Hematopoietic multipotent progenitor cell treated with erythropoietin and hydrocortisone succinate and interleukin-3 and kit ligand, for 6 days (in vitro differentiated cells): ENCODE measurements at places on chromosomes 3 and 15.

DNA sequence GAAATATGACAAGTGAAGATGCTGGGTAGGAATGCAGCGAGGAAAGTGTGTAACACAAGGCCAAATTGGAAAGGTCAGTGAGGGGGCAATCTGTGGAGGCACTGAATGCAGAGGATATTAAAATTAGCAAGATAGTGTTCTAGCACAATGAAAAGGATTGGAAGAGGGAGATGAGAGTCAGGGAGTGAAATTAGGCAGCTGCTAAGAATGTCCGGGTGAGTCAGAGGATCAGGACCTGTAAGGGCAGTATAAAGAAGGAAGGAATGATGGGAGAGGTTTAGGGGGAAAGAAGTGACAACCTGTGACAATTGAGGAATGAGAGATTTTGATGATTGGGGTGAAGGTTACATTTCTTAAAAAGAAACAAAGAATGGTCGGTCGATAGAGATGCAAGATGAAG is 103.5 kb downstream of the UBE3A start:
- no peak for DNase-seq

DNA sequence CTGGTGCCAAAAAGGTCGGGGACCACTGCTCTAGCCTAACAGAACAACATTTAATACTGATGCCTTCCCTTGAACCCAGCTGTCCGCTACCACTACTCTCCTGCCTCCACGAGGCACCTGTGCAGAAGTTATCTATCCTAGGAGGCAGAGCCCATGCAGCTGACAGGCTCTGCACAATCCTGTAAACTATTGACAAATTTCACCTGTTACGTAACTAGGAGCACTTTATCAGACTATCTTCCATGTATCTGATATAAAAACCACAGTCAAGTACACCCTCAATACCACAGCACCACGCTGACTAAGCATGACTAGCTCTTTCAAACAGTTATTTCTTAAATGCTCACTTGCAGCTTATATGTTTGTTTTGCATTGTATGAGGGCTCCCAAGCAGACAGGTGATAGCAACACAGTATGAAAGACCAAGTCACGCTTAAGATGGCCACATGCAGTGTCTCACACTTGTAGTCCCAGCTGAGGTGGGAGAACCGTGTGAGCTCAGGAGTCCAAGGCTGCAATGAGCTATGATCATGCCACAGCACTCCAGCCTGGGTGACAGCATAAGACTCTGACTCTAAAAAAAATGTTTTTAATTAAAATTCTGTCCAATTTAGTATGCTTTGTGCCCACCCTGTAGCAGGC is 4.5 kb upstream of the IL17RC start:
- peak; percentile 90 for DNase-seq

DNA sequence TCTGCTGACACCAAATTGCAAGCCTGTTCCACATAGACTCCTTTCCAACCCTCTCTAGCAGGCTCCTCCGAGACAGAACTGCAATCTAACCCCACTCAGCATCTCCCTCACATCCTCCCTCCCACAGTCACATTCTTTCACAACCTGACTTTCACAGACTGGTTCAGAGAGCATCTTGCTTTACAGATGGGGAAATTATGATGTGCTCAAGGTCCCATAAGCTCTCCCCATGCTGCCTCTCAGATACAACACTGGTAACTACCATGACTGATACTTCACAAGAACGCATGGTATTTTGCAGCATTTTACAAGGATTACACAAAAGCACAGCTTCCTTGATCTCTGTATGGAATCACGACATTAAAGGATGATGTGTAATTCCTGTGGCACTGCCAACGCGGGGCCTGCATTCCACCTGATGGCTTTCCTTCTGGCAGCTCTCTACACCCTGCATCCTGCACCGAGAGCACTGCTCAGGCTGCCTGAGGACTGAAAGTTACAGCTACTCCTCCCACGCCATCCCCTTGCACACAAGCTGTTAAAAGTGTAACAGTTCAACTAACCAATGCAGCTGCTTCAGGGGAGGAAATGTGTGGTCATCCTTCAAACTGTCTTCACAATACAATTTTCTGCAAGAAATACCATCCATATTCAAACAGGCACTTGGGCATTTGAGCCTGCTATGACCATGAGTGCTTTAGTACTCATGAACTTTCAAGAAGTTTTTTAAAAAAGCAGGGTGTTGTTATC is 27.6 kb downstream of the TBC1D2B start:
- peak; percentile 54 for DNase-seq

DNA sequence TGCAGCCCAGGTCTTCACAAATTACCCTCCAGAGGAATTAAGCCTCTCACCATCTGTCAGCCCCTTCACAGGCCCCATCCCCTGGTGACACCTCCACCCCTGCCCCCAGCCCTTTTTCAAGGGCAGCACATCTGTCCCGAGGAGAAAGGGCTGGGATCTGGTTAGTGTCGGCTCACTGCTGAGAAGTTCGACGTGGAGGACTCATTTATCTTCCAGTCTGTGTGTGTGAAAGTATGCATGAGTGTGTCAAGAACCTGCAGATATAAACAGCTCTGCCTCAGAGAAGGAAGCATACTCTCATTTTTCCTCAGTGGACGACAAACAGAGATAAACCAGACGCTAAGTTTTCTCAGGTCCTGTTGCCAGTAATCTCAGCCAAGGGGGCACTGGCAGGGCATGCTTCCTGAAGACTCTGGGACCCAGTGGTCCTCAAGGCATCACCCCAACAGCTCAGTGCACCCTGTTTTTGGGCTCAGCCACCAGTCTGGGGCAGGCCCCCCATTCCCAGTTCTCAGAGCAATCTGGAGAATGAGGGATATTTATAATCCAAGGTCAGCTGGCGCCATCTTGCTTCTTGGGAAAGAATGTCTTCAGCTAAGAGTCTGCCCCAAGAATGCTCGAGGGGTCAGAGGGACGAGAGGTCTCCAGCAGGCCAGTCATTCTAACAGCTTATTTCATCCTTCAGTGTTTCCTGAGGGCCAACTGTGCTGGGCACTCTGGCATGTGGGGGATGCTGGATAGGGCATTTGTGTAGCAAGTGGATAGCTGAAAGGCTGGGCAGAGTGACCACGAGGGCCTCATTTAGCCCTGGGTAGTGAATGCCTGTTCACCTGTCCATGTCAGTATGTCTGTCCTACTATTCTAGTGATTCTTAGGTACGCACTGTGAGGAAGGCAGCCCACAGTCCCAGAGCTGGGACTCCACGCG is 73.6 kb downstream of the ADCY5 start:
- peak; percentile 8 for DNase-seq

DNA sequence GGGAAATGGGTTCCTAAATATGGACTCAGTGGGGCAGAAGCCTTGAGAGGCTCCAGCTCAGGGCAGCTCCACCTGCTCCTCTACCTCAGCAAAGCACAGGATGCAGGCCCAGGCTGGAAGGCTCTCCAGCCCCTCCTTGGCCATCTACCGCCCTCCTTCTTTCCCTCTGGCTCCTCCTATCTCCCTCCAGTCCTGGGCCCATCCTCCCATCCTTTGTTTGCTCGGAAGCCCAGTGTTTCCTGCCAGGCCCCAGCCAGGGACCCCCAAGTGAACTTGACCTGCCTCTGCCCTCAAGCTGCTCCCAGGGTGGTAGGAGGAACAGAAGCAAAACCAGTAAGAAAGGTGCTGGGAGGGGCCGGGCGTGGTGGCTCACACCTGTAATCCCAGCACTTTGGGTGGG is 20.1 kb downstream of the MAPKAPK3 start:
- DNase-seq = no peak

DNA sequence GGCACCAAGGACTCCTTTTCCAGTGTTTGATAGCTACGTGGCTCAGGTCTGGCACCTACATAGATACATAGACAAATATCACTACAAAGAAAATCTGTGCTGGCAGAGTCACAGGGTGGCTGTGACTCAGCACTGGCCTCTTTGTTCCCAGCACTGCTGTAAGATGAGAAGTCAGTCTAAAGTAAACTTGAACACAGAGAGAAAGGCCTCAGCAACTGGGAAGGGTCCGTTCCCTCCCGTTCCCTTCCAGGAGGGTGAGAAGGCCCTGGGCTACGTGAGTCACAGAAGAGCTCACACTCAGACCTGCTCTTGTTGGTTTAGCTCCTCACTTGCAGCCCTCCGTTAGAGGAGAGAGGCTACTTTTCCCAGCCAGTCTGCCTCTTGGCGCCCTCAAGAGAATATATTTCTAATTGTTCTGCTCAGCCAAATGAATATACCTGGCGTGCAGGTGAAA is 23.1 kb downstream of the ANXA2 start:
- no peak for DNase-seq

GRCh38 chr3:120749843-120750242 is 7.3 kb downstream of the GTF2E1 start:
- DNase-seq = no peak

- DNase-seq = peak; percentile 28
Measured at GRCh38 chr3:194103983-194104751, 31.8 kb upstream of the HES1 start.
